ENCODE measurements at places on chromosomes 4 and X.
A peak's percentile ranks its signal among the peaks of the same experiment; 100 is the strongest.

- no peak for DNase-seq
These were observed 635.2 kb upstream of the FRG1 start for GRCh38 chr4:189305500-189305899.

- DNase-seq: no peak
These were observed 836 bp downstream of the PRRG1 start for GRCh38 chrX:37350034-37350365.

GRCh38 chr4:54085284-54085683, 14.7 kb upstream of the GSX2 start:
- no peak for DNase-seq

- peak; percentile 27 for DNase-seq
These were observed 110.6 kb downstream of the PHKA2 start for GRCh38 chrX:18873189-18873791.

DNA sequence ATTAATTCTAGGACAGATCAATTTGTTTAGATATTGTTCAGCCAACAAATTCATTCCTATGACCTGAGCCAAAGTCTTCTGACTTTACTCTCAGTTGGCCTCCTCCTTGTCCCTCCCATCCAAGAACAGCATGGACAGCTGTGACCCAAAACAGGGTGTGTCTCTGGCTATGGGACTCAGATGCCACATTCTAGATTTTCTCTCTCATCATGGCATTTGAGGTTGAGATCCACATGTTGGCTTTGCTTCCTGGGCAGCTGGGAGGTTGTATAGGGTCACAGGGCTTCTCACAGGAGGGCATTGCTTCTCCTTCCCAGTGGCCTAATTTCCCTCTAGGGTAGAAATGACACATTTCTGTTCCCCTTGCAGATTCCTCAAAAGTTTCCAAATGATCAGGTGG, 22.6 kb upstream of the EGF start:
- DNase-seq: no peak

- no peak for DNase-seq
These were observed 153.9 kb downstream of the PCDH18 start for GRCh38 chr4:137378393-137378792.

DNA sequence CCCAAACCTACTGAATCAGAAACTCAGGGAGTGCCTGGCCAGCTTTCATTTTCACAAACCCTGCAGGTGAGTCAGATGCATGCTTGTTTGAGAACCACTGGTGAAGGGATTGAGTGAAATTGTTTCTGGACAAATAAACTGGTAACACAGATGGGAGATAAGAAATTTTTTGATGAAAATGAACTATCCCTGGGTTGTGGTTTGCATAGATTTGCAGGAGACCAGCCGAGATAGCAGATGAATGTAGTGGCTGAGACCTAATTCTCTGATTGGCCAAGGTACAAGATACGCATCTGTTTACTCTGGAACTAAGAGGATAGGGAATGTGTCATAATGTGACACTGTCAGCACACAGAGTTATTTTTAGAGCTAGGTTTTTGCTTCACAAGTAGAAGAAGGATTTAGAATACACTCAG, 117.8 kb upstream of the NOCT start:
- DNase-seq: no peak

All from stimulated activated CD4-positive, alpha-beta T cell treated with anti-CD3 and anti-CD28 coated beads, Interleukin-2, amount 100 ng/mL, for 24 hours (primary cell).